ENCODE measurements at places on chromosomes 5 and 9.

- DNase-seq: no peak
These were observed 35.3 kb downstream of the ZDHHC11B start for GRCh38 chr5:749101-749670.

DNA sequence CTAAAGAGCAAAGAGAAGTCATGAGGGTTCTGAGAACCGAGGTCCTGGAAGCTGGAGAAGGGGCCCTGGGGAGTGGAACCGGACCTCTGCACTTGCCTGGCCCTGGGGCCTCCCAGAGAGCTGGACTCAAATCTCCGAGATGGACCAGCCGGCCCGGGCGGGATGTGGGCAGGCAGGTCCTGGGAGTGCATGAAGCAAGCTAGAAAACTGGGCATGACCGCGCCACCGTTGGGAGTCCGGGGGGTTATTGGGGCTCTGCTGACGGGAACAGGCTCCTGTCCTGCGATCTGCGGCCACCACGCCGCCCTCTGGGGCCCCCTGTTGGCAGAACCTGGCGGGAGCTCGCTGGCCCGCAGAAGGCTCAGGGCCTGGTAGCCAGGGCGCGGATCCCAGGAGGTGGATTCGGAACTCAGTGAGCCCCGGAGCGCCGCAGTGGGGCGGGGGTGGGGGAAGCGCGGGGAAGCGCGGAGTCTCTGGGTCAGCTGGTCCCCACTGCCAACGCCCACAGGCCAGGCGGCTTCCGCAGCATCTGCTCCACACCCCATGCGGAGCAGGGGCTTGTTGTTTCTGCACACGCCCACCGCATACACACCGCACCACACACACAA, 150.6 kb downstream of the ERCC6L2 start:
- no peak for DNase-seq

- DNase-seq: no peak
These were observed 222.4 kb downstream of the DIRAS2 start for GRCh38 chr9:90420211-90420610.

GRCh38 chr9:112795921-112796320, 45.4 kb downstream of the SNX30 start:
- no peak for DNase-seq

DNA sequence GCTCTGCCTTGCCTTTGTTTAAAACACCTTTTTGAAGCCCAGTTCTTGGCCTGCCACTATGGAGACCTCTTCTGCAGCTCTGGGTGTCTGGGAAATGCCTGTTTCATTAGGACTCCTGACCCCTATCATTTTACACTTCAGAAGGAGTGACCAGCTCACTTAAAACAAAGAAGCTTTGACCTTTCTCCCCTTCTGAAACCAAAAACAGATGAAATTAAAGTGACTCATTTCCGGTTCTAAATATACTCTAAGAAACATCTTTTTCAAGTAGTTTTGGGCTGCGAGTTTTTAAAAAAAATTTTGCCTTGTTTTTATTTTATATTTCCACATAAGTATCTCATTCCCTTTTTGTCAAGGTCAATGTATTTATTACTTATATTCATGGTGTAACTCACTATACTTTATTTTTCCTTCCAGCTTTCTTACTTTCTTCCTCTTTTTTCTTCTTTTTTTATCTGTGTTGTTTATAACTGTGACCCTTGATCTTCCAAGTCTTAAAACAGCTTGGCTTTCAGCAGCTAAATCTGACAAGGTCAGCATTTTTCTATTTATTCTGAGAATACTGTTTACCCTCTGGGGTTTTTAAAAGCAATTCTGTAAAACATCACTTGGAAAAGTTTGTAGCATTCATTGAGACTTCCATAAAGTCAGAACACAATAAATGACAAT, 672.9 kb downstream of the NR2F1-AS1 start:
- DNase-seq: peak; percentile 34

DNA sequence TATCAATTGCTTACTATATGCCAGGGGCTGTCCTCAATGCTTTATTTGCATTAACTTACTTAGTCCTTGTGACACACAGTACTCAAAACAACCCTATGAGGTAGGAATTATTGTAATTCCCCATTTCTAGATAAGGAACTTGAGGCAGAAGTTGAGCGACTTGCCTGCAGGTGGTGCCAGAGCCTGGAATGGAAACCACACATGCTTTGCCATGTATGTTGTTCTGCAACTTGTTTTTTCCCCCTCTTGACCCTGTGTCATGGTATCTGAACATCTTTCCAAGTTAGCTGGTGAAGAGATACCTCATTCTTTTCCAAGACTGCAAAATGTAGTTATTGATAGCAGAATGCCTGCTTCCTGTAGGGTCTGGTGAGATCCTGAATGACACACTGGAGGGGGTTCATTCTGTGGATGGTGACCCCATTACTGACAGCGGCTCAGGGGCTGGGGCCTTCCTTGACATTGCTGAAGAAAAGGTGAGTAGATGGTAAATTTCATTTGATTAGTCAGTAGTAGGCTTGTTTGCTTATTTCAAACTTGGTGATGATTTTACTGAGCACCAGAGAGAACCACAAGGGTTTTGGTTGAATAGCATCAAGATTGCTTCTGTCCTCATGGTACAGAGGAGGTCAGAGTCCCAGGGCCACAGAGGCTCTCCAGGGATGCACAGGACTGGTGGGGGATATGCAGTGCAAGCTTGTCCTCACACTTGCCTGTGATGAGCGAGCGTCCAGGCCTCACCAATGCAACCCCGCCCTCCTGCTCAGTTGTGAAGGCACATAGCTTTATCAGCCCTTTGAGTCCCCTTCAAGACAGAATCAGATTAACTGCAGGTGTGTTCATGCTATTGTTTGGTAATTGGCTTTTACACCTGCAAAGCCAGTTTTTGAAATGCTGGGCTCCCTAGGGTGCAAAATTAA, 57.0 kb downstream of the COL15A1 start:
- DNase-seq: no peak

GRCh38 chr5:1720396-1721110, 79.1 kb downstream of the MRPL36 start:
- no peak for DNase-seq

DNA sequence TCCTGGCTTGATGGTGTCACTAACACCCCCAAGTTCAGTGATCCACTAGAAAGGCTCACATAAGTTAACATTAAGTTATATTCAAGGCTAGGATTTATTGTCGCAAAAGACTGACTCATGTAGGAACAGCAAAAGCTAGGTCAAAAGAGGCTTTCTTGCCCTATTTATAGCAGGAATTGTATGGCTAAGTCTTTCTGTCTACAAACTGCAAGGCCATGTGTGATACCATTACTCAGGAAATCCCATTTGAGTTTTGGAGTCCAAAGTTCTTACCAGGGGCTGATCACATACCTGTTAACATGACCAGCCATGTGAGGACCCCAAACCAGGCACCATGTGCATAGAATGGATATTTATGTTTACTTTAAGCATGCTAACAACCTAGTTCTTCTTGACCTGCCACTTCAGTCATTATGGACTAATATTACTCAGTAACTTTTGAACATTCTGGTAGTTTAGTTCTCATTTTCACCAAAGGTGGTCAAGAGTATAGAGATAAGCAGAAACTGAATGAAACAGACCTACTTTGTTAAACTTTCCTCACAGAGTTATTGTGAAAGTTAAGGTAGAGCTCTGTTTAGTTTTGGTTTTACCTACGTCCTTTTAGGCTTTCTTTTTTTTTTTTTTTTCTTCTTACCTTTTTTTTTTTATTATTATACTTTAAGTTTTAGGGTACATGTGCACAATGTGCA, 281.1 kb downstream of the FER start:
- no peak for DNase-seq

DNA sequence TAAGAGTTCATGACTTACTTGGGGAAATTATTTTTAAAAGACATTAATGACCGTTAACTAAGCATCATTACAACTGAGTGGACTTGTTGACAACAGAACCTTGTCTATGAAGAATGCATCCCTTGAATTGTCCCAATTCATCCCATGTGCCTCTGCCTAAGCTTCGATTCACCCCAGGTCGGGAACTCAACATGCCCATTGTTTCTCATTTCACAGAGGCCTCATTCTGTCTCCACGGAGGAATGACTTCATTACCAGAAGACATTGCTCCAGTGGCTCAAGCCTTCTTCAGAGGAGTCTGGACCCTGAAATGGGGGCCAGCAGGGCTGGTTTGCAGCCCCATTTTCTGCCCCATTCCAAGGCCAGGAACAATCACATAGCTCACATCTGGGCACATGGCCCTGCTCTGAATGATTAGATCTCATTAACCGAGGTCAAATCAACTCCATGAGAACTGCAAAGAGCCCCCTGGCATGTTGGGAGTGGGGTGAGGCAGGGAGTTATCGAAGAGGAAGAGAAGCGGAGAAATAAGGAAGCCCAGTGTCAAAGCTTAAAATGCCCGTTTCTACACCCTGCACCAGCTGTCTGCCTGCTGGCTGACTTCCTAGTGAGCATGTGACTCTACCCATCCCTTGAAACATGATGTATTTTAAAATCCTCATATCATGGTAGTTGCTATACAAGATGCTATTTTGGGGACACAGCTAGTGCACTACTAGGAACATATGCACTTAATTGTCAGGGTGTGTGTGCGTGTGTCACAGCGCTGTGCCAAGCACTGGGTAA, 137.3 kb downstream of the LHFPL2 start:
- no peak for DNase-seq

- DNase-seq: no peak
These were observed 2.7 kb upstream of the PCBD2 start for GRCh38 chr5:134902071-134902801.

GRCh38 chr5:62138607-62139006, 167.4 kb upstream of the KIF2A start:
- no peak for DNase-seq

GRCh38 chr9:99345451-99345850, 123.4 kb downstream of the SEC61B start:
- no peak for DNase-seq

GRCh38 chr5:54807421-54807820, 178.0 kb downstream of the ESM1 start:
- no peak for DNase-seq

DNA sequence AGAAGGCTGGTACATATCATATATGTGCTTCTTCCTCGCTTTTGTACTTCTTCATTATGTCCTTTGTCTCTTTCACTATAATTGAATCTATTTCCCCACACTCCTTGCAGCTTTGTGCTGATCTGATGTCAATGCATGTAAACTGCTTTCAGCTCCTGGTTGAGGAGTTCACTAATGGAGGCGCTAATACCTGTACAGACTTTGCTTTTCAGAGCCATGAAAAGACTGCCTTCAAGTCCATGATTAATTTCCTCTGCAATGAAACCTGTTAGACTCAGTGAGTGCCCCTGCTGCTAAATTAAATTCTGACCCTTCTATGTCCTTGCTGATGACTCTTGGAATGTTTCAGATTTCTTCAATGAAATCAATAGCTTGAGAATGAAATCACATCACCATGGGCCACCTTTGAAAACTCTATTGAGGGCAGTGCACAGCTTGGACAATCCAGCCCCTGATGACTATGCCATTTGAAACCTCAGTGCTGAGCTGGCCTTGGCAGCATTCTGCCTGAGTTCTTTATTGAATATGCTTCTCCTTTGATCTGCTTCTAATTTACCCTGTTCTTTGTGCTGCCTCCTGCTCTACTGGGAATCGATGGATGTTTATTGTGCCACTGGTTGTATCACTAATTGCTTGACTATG, 358.2 kb upstream of the DMAC1 start:
- no peak for DNase-seq

DNA sequence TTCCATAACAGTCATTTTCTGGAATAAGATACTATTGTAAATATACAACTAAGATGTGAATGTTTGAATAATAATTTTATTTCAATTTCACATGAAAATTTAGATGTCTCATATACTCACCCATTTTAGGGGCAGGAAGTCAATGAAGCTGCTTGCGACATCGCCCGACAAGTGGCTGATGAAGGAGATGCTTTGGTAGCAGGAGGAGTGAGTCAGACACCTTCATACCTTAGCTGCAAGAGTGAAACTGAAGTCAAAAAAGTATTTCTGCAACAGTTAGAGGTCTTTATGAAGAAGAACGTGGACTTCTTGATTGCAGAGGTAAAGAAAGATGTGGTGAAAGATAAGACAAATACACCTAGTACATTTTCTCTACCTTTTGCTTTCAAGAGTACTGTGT, 8.6 kb downstream of the BHMT start:
- no peak for DNase-seq

GRCh38 chr5:133475986-133476385, 136.4 kb downstream of the FSTL4 start:
- no peak for DNase-seq

DNA sequence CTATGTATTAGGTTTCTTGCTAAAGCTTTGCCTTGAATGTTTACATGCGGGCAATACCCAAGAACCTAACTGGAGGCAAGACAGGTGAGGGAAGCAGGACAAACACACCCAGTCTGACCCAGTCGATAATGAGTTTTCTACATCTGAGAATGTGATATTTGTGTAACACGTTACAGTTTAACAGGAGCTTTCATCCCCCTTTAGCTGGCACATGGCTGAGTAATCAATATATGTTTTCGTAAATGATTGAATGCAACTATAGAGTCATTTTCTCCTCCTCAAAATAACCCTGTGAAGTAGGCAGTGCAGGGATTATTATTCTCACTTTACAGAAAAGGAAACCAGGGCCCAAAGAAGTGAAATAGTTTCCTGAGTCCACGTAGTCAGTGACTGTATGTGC, 84.7 kb upstream of the HTR4 start:
- no peak for DNase-seq

- no peak for DNase-seq
These were observed 54.8 kb upstream of the NCS1 start for GRCh38 chr9:130117376-130117775.

DNA sequence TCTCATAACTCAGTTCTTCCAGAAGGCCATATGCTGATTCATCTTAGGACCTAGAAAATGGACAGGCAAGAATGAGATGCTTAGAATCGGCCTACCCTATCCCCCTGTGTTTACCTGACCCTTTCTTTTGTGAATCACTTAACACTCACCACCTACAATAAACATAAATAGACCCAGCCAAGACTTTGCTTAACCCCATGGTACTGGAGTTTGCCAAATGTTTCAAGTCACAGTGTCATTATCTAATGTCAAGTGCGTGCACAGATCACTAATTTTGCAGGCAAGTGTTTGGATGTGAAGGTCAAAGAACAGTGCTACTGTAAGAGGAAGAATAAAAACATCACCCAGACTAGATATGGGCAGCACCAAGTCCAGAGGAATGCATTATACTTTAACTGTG, 77.5 kb downstream of the GLIS3 start:
- no peak for DNase-seq

- DNase-seq: no peak
These were observed 19.1 kb upstream of the SNX2 start for GRCh38 chr5:122755783-122756182.

DNA sequence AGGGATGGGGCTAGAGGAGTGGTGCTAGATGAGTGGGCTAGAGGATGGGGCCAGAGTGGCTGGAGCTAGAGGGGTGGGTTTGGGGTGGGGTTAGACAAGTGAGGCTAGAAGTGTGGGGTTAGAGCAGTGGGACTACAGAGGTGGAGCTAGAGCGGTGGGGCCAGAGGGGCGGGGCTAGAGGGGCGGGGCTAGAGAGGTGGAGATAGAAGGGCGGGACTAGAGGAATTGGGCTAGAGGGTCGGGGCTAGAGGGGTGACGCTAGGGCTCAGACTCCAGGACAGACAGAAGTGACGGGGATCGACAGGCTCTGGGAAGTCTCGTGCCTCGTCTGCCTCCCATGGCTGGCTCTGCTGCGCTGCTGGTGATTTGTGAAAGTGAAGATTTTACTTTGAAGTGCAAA, 31.0 kb upstream of the TENT4A start:
- DNase-seq: no peak

- DNase-seq: no peak
These were observed 15.0 kb upstream of the GRHPR start for GRCh38 chr9:37407468-37407867.
